Stimulated activated CD8-positive, alpha-beta memory T cell treated with anti-CD3 and anti-CD28 coated beads, Interleukin-2, amount 100 ng/mL, for 1 hour (primary cell): ENCODE measurements at places on chromosomes 13 and 19.

DNA sequence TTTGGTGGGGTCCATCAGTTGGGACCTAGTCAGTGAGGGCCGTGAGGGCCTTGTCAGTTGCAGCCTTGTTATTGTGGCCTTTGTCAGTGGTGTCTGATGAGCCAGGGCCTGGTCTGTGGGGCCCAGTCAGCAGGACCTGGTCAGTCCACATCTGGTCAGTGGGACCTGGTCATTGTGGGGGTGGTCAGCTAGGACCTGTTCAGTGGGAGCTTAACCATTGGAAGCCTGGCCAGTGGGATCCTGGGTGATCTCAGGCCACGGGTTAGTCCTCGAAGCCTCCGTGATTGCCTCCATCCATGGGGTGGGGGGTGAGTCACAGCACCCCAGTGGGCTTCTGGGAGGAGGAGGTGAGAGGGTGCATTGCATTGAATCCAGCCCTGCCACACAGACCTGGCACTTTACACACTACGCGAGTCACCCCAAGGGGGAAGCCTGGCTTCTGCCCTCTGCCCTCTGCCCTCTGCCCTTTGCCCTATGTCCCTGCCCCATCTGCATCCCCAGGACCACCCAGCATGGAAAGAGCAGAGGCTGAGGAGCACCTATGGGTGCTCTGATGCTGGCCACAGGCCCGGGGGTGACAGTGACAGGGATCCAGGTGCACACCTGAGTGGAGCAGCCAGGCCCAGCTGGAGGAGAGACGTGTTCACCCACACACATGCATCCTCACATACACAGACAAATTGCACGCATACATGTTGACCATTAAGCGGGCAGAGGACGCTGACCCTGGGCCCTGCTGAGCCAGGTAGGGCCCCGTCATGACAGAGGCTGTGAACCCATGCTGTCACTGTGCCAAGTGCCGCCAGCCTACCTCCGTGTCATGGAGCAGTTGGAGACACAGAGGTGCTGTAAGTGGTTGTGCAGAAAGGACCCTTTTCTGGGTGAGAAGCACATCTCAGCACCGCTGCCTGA lies 59.8 kb upstream of the TPM4 start:
- DNase-seq, result no peak

DNA sequence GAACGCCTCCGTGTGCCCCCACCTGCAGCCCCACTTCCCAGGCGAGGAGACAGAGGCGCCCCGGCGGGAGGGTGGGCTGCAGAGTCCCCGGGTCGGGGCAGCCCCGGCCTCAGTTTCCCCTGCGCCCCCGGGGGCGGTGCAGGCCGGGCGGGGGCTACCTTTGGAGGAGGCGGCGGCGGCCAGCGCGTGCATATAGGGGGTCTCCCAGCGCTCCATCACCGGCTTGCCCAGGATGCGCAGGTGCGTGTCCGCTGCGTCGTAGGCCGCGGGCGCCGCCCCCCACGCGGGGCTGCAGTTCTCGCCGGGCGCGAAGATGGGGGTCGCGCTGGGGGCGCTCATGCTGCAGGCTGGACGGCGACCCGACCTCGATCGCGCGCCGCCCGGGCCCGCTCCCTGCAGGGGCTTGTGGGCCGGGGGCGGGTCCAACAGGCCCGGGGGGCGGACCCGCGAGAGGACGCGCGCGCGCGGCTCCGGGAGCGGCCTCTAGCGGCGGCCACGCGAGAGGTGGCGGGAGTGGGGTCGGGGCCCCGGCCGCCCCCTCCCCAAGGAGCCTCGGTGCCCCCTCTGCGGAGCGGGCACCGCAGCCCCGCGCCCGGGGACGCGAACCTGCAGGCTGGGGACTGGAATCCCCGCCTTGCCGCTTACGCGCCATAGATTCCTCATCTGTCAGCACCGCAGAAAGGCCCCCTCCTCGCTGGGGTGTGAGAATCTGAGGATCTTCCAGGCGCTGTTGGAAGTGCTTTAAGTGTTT lies at the start of gene GAMT:
Gene GAMT (minus strand): TSS at position 405 of the 751 bp plus-strand sequence. CDS start 66 bp downstream, at position 339.
- no peak for DNase-seq

DNA sequence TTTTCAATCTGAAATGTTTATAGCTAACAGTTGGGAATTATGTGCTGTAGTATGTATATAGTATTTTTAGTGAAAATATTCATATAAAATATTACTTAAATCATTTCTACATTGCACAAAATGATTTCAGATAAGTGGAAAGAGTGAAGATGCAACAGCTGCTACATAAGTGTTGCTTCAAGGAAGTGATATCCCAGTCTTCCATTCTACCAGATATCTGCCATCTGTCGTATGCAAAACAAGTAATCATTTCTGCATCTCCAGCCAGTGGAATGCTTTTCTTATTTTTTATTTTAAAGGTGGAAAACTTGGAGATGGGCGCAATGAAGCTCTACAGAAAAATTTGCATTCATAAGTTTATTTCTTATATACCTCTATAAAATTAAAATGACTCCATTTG lies 152.5 kb upstream of the MAB21L1 start:
- no peak for DNase-seq

DNA sequence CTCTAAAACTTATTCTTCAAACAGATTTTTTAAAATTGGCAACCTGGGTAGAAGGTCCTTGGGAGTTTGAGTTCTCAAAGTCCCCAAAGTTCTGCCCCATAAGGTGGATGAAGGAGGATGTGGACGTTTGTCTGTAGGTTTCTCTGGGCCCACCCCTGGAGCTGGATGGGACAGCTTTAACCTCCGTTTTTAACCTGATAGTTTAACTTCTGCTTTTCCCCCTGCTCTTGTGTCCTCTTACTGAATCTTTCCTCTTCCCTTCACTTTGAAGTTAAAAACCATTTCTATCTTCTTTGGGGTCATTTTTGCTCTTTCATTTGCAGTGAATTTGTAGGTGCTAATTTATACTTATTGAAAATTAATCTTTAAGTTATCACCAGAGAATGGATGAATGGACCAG lies 79.1 kb downstream of the ESD start:
- DNase-seq, result no peak

DNA sequence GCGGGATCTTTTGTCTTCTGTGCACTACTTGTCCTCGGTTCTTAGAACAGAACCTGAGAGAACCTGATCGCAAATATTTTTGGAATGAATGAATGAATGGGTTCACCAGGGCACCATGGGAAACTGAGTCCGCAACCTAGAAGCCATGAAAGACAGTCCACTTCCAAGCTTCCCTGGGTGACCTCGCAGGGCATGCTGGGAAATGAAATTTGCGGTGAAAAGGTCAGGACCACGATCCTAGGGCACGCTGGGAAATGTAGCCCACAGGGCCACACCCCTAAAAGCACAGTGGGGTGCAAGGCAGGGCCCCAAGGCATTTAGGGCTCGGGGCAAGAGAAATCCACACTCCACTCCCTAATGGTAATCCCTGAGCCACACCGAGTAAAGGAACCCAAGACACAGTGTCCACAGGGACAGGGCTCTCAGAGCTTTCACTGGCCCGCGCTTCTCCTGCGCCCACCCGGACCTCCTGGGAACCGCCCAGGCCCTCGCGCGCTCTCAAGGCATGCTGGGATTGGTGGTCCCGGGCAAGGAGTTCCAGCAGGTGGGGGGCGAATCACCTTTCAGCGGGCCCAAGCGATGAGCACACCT lies 1.1 kb upstream of the PPP1R12C start:
- DNase-seq, result no peak

DNA sequence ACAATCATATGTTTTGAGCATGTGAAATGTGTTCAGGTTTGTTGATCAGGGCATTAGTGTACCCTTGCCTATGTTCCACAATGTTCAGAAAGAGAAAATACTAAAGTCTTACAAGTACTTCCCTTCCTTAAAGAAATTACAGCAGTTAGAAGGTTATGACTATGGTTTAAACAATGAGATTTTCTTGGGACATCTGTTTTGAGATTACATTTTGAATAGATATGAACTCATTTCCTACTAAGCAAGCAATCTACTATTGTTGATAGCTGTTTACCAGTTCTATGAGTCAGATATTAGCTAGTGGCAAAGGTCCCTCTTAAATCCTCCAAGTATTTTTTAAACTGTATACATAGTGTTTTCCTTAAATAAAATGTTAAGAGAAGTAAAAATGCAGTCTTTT lies 241.3 kb downstream of the DACH1 start:
- DNase-seq, result no peak

- DNase-seq, result peak; percentile 45
These were observed 665 bp downstream of the GPX4 start for GRCh38 chr19:1104311-1105007.

GRCh38 chr19:14114854-14115253 lies 2.7 kb downstream of the PRKACA start:
- peak; percentile 13 for DNase-seq

DNA sequence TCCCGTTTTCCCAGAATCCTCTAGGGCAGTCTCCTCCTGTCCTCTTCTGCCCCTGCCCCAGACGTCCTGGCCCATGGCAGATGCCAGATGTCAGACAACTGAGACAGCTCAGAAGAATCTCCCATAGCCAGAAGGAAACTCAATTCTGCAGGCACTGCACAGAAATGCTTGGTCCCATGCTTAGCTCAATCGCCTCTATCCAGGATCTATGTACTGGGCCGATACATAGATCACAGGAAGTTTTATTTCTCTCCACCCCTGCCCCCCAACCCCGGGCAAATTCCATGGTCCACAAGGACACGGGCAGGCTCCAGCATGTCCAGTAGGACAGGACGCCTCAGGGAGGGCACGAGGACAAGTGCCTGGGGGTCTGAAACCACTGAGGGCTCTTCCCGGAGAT lies 4.8 kb downstream of the MBD3 start:
- no peak for DNase-seq

DNA sequence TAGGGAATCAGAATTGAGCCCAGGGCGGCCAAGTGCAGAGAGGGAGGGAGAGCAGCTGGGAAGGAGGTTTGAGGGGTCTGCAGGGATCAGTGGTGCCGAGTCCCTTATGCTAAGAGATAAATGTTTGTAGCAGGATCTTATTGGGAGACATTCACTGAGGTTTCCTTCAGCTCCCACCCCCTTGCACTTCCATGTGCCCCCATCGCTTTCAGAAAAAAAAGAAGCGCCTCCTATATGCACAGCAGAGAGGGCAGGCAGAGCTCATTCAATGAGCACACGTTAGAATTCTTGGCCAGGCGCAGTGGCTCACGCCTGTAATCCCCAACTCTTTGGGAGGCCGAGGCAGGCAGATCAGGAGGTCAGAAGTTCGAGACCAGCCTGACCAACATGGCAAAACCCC lies 28.0 kb downstream of the CYP4F2 start:
- no peak for DNase-seq
